NCI-H187 treated with DMSO at 0.1 percent for 48 hours (cell line): ENCODE measurements at places on chromosomes 12 and 14.

DNA sequence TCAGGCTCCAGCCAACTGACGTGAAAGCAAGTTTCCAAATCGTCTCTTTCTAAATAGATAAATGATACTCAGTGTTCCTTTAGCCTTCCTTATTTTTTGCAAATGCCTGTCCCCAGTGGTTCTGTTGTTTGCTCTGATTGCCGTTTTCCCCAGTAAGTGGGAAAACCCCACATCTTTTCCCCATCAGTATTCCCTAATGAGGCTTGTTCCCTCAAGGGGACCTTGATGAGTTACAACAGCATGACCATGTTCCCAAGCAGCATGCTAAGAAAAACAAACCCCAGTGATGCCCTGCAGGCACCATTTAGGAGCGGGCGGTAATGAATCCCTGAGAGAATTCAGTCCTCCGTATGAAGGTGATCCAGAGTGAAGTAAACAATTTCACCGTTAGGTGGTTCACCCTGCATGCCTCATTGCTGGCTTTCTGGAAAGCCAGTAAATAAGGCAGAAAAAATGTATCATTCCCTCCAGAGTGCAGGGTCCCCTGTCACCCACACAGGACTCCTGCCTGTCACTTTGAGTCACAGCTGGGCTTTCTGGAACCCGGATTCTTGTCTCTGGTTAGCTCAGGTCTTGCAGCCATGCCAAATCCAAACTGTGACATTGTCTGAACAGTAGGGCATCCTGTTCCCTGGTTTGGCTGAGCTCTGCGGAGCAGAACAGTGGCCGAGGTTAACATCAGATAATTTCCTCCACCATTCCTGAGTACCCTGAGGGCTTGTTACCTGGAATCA is 222.6 kb downstream of the RGS6 start:
- DNase-seq = no peak

DNA sequence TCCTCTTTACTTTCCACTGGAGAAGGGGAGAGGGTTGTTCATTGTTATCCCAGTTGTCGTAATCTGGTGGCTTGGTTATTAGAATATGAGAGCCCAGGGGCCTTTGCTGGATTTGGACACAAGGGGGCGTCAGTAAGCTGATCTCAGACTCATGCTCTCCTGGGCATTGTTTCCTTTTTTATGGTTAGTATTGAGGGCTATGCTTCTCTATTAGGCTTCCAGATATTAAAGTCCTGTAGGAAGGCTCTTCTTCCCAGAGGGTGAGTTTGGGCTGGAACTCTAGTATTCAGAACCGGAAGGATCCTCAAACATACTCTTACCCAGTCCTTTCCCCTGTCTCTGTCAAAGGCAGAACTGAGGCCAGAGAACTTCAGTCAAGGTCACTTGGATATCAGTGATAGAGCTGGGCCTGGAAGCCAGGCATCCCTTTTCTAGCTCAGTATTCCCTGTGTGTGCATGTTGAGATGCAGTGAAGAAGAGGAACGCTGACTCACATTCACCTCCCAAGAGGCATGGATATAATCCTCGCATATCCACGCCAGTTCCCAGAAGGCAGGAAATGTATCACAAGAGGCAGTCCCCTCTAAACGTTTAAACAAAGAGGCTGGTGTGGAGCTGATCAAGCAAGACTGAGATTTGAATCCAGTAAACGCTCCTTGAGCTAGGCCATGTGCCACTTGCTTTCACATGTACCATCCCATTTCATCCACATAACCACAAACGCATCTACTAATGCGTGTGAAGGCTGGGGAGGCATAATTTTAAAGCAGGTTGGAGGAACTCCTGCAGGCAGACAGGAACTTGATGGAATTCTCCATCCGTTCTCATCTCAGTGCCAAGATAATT is 41.6 kb downstream of the UBE3B start:
- peak; percentile 72 for DNase-seq

- no peak for DNase-seq
These were observed 642 bp upstream of the ACSM4 start for GRCh38 chr12:7303230-7303629.

- no peak for DNase-seq
These were observed 132.8 kb downstream of the BCL11B start for GRCh38 chr14:99138999-99139865.

DNA sequence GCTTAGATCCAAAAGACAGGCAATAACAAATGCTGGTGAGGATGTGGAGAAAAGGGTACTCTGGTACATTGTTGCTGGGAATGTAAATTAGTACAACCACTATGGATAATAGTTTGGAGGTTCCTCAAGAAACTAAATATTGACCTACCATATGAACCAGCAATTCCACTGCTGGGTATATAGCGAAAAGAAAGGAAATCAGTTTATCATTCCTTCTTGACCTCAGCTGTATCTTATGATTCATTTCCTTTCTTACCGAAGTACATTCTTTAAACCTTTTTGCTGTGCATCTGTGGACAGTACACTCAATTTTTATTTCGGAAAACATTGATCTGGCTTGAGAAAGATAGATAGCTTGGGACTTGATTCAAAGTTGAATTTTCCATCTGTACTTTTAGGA is 183.2 kb upstream of the LRFN5 start:
- no peak for DNase-seq

- no peak for DNase-seq
These were observed 13.9 kb upstream of the TNFRSF1A start for GRCh38 chr12:6355491-6356373.

DNA sequence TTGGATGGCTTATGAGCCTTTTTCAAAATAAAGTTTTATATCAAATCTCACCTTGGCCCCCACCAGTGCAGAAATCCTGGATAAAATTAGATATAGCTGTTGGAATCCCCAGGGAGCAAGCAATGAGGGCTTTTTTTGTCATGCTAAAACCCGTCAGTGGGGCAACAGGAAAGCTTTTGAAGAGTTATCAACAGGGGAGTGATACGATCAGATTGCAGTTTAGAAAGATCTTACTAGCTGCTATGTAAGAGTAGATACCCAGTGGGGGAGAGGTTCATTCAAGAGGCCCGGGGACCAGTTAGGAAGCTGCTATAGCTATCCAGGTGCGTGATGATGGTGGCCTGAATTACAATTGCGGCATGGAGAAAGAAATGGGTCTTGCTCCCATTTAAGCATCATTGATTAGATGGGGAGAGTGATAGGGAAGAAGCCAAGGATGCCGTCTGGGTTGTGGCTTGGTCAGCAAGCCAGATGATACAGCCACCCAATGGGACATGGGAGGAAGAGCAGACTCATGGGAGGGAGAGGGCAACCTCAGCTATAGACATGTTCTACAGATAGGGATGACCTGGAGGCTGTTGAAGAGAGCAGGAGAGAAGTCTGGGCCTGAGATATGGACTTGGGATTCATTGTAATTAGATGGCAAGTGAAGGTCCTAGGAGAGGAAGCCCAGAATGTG is 272.4 kb downstream of the DPF3 start:
- DNase-seq = no peak

DNA sequence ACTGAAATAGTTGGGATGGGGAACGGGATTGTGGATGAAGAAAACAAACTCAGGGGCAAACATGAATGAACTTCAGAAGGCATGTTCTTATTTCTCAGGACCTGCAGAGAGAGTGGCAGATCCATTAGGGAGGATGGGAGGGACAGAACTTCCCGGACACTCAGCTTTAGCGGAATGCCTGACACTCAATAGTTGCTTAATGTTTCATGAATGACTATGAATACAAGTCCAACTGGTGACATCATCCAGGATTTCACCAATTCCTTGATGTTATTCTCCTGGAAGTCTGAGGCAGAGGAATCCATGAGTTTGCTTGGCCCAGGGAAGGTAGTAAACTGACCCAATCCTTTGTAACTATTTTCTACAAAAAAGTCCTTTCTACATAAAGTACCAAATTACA is 37.8 kb upstream of the LRRC10 start:
- DNase-seq = no peak

DNA sequence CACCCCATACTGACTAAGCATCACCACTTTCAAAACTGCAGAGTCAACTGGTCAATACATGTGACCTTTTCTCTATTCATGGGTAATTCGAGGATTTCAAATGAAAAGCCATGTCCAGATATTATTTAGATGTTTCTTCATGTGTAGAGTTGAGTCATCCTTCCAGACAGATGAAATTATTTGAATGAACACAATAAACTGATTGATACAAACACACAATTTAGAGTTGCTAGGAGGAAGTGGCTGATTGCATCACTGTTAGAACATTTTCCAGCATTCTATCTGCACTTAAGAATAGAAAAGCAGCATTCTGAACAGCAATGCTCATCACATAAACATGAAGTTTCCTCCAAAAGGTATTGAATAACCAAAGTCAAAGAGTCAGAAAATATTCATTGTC is 273.5 kb upstream of the SOX5 start:
- no peak for DNase-seq

GRCh38 chr14:22882529-22883172 is 371 bp upstream of the REM2 start:
- peak; percentile 19 for DNase-seq

DNA sequence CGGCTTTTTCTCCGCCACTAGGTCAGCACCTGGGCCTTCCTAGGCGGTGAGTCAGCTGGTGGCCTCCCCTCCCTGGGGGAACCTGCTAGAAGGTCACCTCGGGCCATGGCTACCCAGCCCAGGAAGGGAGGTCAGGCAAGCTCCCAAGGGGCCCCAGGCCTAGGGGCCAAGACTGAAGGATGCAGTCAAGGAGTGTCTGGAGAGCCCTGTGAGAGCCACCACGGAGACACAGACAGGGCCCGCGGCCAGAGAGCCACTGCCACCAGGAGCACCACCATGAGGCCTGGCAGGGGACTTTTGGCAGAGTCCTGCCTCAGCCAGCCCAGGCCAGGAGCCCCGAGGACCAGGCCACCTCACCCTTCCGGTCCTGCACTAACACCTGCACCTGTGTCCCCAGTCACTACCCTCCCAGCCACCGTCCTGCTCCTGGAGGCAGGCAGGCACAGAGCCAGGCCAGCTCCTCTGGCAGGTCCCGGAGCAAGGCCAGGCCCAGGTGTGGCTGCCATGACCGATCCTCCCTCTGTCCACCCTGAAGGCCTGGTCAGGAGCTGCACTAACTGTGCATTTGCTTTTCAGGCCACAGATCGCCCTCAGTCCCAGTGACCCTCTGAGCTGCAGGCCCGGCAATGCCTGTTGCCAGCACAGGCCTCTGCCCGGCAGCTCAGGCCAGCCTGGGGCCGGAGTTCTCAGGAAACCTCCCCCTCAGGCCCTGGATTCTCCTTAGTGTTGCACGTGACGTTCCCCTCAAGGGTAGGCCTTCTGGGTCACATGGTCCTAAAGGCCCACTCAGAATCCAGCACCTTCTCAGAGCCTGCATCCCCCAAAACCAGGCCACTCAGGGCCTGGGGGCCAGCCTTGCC is 6.9 kb downstream of the PHETA1 start:
- no peak for DNase-seq

- DNase-seq = no peak
These were observed 36.8 kb downstream of the IL31 start for GRCh38 chr12:122137229-122137628.

- DNase-seq = no peak
These were observed 16.7 kb upstream of the ZDHHC22 start for GRCh38 chr14:77158175-77158881.

- no peak for DNase-seq
These were observed 74.3 kb downstream of the ADGRD1 start for GRCh38 chr12:131027876-131028586.

GRCh38 chr14:94423453-94424056 is 29.0 kb downstream of the SERPINA11 start:
- no peak for DNase-seq

- no peak for DNase-seq
These were observed 107.1 kb downstream of the LRRK2 start for GRCh38 chr12:40331886-40332285.

DNA sequence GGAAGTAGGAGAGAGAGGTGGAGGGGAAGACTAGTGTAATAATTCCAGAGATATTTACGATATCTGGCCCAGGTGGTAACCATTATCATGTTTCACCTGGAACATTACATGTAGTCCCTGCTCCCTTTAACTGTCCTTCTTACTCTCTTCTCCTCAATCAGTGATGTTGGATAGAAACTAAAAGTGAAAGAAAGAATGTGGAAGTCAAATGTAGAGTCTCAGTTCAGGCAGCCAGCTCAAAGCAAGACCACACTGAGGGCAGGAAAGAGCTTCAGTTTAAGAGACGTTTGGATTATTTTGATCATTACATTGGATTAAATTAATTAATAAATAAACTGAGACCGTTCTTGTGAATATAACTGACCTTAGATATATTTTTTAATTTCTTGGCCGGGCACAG is 594.4 kb downstream of the FLRT2 start:
- no peak for DNase-seq

DNA sequence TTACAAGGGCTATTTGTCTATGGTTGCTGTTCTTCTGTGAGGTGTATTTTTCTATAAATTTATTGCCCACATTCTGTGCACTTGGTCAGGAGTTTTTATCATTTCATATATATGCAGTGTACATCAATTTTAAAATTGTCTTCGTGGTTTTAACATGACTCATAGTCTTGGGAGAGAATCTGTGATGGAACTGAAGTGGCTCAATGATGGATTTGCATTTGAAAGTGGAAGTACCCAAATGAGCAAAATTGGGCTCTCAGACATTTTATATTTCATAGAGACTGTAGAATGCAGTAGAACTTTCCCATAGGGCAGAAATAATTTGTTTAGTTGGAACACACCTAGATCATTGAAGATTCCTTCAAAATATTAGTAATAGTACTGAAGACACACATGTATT is 1.9 kb upstream of the SCFD1 start:
- DNase-seq = no peak

DNA sequence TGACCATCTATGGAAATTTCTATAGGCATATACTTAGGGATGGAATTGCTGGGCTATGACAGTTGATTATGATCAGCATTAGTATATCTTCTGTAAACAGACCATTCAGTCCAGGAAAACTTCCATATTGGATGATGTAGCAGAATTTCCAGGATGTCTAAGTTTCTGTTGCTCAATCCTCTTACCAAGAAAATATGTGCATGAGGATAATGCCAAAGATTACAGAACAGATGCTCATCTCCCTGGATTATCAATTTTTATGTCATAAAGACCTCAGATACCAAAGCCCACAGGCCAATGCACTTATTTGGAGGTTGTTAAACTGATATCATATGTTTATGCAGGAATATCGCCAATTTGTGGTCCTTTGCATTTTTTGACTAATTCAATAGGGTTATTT is 354.4 kb upstream of the FLRT2 start:
- no peak for DNase-seq

- no peak for DNase-seq
These were observed 159.2 kb downstream of the NRXN3 start for GRCh38 chr14:78329371-78329770.

DNA sequence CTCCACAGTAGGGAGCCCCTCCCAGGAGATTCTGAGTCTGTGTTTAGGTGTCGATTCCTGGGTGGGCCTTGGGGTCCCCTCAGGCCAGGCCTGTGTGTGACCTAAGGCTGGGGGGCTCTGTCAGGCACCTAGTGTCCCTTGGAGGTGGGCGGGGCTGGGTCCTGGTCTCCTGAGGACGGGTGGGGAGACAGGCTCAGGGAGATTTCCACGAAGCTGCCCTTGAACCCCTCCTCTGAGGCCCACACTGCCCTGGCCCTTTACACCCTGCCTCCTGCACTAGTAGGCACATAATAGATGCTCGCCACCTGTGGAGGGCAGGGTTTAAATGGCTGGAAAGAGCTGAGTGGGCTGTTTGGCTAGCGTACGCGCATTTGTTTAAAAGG is 32.9 kb downstream of the MEG3 start:
- no peak for DNase-seq
